ENCODE measurements at places on chromosomes 13 and 19.

DNA sequence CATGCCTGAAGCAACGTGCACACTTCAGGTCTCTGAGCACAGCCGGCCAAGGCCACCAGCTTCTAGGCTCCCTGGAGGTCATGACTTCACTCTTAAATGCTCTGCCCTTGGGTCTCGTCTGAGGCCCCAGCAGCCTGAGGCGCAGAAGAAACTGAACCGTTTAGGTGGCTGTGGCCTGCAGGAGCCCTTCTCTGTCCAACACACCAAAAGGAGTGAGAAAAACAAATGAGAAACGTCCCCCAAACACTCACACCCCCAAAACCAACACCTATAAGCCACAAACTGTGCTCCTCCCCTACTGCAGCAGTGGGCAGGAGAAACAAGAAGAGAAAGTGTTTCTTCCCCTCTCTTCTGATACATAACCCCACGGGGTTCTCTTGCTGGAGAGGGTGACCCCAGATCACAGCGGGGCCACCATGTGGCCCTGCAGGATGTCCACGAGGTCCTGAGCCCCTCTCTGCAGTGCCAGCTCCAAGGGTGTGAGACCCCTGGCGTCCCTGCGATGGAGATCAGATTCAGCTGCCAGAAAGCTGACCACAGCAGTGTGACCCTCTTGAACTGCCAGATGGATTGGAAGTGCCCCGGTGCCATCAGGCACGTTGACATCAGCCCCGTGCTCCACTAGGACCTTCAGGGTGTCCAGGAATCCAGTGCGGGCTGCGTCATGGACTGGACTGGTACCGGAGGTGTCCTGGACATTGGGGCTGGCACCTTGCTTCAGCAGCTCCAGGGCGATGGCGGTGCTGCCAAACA, 1.0 kb upstream of the KRI1 start:
- no peak for DNase-seq

DNA sequence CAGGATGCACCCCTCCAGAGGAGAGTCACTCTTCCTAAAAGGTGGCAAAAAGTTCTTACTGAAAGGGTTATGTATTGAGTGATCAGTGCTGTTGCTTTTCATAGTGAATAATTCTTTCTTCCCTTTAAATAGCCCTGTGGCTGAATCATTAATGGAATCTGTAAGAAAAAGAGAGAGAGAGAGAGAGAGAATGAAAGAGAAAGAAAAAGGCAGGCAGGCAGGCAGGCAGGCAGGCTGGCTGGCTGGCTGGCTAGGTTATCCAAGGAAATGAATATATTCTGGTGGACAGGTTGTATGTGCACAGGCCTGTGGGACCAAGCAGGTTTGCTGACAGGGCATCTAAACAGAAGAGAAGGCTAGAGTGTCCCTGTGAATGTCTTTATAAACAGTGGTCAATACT, 100.5 kb downstream of the DLEU7 start:
- no peak for DNase-seq

DNA sequence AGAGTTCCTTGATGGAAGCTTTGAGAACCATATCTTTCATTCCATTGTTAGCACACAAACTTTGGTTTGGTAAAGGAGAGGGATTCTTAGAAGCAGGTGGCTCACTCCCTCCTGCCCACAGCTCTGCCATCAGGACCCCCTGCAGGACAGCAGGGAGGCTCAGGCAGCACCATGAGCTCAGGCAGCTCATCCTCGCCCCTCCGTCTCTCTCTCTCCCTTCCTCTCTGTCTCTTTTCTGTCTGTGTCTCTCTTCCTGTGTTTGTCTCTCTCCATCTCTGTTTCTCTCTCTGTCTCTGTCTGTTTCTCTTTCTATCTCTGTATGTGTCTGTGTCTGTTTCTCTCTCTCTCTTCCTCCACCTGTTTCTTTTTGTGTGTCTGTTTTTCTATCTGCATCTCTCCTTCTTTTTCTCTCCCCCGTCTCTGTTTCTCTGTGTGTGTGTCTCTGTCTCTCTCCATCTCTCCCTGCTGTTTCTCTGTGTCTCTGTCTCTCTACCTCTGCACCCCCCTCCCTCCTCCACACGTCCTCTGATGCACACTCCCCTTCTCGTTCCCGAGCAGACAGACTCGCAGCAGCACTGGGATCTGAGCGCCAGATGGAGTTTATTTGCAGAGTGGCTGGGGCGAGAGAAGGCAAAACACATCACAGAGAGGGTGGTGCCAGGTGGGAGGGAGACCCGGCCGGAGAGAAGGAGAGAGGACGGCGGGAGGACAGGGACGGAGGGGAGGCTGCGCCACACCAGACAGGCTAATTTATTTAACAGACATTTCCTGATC, 8.7 kb downstream of the SBK2 start:
- no peak for DNase-seq

GRCh38 chr19:47099576-47100050, 14.0 kb downstream of the ZC3H4 start:
- no peak for DNase-seq

DNA sequence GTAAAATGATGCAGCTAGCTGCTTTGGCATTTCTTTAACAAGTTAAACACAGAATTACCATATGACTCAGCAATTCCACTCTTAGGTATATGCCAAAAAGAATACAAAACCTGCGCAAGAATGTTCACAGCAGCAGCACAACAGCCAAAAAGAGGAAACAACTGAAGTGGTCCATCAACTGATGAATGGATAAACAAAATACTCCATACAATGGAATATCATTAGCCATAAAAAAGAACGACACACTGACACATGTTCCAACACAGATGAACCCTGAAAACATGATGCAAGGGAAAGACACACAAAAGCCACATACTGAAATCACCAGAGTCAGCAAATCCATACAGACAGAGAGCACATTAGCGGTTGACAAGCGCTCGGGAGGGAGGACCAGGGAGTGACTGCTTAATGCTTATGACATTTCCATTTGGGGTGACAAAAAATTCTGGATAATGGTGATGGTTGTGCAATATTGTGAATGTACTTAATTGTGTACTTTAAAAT, 3.0 kb downstream of the PCID2 start:
- peak; percentile 17 for DNase-seq

DNA sequence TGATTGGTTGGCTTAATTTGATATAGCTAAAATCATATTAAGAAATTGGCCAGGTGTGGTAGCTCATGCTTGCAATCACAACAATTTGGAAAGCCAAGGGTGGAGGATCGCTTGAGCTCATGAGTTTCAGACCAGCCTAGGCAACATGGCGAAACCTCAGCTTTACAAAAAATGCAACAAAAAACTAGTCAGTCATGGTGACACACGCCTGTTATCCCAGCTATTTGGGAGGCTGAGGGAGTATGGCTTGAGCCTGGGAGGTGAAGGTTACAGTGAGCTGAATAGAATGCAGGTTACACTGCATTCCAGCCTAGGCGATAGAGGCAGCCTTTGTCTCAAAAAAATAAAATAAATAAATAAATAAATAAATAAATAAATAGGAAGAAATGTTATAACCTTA, 1579.6 kb upstream of the SLC10A2 start:
- DNase-seq, result no peak

DNA sequence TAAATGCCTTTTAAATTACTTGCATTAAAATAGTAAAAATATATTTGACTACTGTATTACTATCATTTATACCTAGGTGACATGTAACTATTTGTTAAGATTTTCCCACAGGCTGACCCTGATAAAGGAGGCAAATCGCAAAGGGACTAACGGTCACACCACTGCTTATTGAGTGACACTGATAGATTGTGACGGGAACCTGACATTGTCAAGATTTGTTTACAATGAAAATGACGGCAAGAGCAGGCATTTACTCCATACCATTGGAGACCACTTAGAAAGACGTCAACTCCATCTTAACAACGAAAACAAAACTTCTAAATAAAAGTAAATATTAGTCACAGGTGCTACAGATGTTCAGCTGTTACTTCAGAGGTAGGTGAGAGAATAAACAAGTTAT, 289.0 kb downstream of the DACH1 start:
- no peak for DNase-seq

DNA sequence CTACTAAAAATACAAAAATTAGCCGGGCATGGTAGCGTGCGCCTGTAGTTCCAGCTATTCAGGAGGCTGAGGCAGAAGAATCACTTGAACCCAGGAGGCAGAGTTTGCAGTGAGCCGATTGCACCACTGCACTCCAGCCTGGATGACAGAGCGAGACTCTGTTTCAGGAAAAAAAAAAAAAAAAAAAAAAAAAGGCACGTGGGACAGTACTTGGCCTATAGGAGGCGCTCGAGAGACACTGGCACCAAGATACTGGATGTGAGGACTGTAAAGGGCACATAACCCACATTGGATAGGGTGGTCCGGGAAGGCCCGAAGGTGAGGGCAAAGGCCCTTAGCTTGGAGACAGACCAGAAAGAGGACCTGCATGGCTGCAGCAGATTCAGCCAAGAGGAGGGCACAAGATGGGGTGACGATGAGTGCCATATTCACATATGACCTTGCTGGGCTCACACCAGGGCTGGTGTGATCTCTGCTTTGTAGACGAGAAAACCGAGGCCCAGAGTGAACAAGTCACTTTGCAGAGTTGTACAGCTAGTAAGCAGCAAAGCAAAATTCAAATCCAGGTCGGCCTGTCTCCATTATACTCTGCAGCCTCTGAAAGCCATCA, 89.4 kb downstream of the DPF1 start:
- peak; percentile 19 for DNase-seq

GRCh38 chr13:41909506-41909905, 51.4 kb downstream of the VWA8 start:
- no peak for DNase-seq

DNA sequence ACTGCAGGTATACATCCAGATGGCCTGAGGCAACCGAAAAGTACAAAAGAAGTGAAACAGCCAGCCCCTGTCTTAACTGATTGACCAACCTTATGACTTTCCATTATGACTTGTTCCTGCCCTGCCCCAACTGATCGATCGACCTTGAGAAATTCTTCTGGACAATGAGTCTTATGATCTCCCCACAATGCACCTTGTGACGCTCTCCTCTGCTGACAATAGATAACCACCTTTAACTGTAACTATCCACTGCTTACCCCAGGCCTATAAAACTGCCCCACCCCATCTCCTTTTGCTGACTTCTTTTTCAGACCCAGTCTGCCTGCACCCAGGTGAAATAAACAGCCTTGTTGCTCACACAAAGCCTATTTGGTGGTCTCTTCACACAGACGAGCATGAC, 11.2 kb downstream of the ZNF83 start:
- no peak for DNase-seq

DNA sequence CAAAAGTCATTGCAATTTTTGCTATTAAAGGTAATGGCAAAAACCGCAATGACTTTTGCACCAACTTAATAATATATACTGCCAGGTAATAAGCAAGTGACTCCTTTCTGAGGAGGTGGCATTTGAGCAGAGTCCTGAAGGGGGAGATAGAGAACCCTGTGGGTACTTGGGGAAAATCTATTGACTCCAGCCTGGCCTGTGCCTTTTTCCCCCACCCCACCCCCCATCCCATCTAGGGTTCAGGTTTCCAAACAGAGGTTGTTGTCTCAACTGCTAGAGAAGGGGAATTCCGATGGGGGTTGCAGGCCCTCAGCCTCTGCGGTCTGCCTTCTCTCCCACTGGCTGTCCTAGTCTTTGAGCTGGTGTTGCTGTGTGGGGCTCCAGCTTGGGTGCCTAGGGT, 11.5 kb downstream of the S1PR2 start:
- DNase-seq, result no peak

- no peak for DNase-seq
Observed at GRCh38 chr19:7701654-7702457, at the start of gene FCER2. TSS of gene FCER2 (minus strand) at chr19:7702131. CDS start at chr19:7699760, 2,371 bp downstream.

- DNase-seq, result no peak
Observed at GRCh38 chr13:40215311-40215710, 451.1 kb downstream of the FOXO1 start.

DNA sequence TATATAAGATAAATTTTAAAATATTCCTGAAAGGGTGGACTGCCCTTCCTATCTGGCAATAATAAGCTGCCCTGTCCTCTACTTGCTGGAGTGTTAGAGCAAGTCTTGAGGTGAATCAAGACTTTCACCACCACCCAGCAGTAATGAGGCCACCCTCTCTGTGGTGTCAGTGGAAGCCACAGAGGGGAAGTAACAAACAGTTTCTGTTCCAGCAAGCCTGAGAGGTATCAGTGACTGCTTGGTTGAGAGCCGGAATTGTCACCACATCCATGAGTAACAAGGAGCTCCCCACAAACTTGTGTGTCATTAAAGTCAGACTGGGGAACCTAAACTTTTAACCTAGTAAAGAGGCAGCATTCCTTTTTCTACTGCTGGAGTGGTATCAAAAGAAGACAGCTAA, 532.7 kb upstream of the SPRY2 start:
- no peak for DNase-seq

DNA sequence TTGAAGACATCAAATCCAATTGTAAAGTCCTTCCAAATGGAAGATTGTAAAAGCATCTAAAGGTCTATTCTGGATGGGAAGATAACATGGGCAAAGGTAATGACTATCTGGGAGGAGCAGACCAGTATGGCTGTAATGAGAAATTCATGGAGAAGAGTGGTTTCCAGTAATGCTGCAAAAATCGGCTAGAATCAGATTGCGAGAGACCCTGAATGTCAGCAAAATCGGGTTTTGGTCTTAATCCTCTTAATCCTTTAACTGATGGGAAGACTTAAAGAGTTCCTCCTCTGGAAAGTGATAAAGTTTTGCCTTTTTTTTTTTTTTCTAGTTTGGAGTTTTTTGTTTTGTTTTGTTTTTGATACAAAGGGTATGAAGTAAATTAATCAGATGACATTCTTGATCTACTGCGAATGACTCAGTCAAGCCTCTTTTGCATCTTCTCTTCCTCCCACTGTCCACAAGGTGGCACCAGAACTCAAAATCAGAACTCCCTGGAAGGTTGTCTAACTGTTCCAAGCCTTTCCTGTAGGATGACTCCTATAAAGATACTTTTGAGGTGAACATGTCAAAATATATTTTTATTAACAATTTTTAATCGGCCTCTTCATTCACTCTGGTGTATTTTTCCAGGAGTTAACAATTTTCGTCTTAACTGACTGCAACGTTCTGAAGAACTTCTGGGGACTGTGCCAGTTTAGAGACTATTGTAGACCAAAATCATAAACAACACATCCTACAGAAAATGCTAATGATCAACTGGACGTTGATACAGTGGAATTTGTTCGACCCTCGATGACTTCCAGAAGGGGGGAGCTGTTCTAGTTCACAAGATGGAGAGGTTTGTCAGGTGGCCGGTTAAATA, 213.3 kb upstream of the MIR17HG start:
- peak; percentile 50 for DNase-seq

- DNase-seq, result no peak
Observed at GRCh38 chr13:99997702-99998214, 16.2 kb downstream of the ZIC2 start.

DNA sequence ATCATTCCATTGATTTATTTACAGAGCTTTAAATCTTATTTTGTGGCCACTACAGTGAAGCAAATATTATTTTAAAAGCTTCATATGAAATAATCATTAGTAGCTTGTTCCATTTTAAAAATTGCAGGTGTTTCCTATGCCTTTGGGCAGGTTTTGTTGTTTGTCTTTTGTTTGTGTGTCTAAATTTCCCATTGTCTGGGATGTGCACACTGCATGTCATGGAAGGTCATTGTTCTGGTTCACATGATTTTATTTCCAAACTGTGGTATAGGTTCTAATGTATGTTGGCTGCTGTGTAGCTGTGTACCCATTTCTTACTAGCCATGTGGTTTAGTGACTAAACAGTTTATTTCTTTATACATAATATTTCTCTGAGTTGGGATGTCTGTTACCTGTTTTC, 65.6 kb downstream of the COL4A2 start:
- DNase-seq, result no peak
